ENCODE measurements at places on chromosomes 2 and 18.

DNA sequence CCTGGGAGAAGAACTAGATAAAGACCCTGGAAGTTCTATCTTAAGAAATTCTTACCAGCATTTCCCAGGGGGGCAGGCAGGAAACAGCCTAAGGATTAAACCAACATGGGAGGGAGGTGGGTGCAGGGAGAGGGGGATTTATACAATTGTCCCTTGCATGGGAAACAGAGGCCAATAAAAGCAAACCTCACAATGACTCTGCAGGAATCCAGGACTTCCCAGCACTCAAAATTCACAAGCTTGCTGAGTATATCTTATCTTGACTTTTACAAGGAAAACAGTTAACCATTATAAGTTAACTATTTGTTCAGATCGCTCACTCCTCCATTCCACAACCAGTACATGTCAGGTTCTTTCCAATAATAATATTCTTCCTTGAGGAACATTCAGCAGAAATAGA, 241.3 kb downstream of the MREG start:
- DNase-seq, result no peak

DNA sequence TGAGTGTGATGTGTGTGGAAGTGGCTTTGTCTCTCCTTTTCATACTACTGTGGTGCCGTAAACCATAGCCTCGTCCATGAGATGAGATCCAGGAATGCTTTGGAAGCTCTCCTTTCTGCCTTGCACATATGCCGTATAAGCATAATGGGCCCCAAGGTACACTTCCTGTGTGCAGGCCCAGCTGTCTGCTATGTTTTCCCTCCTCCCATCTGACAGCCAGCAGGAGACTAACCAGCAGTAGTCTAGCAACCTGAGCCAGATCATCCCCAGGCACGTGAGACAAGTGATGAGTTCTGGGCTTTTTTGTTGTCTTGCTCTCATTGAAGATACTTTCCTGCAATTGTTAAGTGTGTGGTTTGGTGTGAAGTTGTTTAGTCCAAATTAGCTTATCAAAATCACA, 555.5 kb upstream of the LRRTM4 start:
- DNase-seq, result no peak

DNA sequence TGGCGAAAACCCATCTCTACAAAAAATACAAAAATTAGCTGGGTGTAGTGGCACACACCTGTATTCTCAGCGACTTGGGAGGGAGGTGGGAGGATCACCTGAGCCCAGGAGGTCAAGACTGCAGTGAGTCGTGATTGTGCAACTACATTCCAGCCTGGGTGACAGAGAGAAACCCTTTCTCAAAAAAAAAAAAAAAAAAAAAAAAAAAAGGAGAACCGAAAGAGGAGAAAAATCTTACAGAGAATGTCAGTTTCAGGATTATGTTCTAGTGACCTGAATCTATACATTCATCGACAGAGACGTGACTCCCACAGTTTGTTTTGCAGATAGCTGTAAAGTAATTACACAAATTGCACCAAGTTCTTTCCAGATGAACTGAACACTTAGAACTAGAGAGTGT, 187.8 kb downstream of the FTCDNL1 start:
- DNase-seq, result no peak

DNA sequence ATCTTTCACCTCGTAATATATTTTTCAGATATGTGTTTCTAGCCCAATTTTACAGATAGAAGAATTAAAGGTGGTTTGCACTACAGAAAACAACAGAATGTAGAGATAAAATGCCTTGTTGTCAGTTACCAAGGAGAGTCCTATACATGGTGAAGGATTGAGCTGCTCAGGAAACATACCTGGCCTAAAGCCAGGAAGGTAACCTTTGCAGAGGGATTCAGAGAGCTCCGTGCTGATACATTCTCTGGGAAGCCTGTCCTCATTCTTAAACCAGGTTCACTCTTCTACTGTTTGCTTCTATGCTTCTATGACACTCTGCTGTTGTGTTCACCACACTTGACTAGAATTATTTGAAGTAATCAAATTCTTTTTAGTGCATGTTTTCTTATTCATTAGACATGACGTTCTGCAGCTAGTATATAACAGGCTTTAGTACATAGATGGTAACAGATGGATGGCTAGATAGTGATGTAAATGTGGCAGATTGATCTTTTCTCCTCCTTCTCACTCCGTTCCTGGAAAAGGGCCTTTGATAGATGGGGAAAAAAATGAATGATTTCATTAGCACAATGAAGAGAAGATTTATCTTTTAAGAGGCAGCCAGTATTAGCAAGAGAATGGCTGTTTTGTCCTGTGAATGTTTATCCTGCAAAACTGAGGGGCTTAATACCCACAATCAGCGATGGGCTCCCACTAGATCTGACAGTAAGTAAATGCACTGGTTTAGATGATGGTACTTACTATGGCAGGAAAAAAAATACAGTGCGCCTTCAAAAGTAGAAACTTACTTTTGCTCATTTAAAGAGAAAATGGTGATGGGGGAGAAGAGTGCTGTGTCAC, 589.6 kb upstream of the FAM98A start:
- no peak for DNase-seq

DNA sequence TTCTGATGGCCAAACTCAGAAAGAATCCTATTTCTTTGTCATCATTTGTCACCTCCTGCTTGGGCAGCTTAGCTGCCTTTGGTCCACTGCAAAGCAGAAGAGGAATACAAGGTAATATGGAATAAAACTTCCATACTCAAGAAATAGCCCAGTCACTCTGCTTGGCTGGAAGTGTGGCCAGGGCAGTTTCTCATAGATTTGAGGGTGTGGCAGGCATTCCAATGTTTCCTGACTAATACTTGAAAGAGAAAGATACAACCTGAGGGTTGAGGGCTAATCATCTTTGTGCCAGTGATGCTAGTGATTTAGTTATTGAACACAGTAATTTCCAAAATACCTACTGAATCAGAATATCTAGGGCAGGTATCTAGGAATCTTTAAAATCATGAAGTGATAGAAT, 83.1 kb downstream of the FAM161A start:
- DNase-seq, result no peak

DNA sequence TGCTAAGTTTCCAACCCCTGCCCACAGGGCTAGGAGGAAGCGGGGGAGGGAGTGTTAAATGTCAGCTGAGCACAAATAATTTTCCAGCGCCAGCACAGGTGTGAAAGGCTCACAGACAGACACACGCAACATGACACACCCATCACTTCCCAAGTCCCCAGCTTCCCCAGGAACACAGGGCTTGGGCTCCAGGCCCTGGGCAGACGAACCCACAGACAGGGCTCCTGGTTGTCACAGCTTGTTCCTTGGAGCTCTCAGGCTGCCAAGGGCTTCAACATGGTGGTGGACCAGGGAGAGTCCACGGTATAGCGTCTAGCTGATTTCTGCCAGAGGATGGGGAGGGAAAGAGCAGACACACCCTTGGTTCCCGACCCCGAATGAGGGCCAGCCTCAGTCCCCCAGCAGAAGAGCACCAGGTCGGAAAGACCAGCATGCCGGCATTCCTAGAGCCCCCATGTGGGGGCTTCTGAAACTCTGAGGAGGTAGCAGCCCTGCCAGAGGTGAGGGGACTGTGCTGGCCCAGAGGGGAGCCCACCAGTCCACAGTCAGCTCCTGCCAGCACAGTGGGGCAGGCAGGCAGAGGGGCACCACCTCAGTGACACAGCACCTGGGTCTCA, 1.9 kb downstream of the DUSP2 start:
- peak; percentile 39 for DNase-seq

DNA sequence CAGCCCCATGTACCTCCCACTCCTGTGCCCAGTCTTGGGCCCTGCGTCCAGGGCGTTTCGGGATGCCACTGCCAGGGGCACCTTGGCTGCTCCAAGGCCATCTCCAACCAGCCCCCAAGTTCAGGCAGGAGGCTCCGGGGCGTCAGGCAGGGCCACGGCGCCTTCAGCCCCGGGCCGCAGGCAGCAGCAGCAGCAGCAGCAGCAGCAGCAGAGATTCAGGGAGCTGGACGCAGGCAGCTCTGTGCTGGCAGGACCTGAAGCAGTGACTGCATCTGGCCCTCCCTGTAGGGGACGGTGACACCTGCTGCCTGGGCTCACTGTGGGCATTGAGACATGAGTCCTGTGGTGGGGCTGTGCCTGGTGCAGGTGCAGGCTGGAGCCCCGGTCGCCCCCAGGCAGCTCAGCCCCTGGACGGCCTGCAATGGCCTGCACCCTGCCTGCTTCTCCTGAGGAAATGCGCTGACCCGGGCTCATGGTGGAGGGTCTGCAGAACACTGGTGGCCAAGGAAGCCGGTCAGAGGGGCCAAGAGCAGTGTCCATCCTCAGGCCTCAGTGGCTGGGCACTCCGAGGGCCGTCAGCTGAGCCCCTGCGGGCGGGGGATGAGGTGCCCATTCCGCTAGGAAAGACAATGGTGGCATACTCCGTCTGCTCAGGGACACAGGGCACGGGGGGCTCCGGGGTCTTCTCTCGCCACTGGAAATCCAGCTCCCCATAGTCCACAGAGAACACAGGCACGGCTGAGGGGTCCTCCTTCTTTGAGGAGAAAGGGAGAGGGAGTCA, 8.0 kb downstream of the PDCD1 start:
- DNase-seq, result no peak

- no peak for DNase-seq
Measured at GRCh38 chr2:105882920-105883435, 138.3 kb downstream of the NCK2 start.

DNA sequence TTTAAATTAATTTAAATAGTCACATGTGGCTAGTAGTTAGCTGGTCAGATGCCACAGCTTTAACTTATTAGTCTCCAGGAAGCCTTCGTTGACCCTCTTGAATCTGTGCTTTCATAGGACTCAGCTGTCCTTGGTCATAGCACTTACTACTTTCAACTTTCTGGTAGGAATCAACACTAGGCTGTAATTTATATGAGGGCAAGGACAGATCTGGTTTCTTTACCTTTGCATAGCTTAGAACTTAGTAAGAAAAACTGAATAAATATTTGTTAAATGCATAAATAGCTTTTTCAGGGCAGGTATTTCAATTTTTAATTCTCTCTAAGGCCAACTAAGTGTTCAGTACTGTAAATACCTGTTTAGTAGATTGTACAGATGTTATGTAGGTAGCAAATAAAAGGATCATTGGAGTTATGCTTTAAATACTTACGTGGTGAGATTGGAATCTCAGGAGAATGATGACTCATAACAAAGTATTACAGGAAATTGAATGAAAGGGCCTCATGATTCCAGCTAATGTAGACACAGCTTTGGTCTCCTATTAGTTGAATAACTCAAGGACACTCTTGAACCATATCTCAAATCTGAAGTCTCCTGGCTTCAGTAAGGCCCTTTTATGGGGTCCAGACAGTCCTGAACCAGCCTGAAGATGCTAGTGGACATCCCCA, 2.6 kb downstream of the CLIP4 start:
- DNase-seq, result no peak

GRCh38 chr18:57771193-57771592, 31.9 kb downstream of the ATP8B1 start:
- no peak for DNase-seq

DNA sequence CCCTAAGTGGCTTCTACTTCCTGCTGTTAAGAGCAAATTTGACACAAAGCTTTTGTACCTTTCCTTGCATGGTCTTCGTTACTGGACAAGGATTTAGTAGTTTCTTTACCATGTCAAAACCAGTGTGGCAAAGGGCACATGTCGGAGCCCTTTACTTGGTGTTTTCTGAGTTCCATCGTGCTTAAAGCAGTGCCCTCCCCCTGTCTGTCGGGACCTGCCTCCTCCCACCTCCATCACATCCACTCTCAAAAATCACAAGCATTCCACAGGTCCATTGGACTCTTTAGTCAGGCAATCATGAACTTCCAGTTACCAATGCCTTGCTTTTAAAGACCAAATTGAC, 763 bp downstream of the CCDC141 start:
- DNase-seq, result peak; percentile 17

GRCh38 chr2:28036307-28036706, 145.8 kb downstream of the BABAM2 start:
- DNase-seq, result no peak

DNA sequence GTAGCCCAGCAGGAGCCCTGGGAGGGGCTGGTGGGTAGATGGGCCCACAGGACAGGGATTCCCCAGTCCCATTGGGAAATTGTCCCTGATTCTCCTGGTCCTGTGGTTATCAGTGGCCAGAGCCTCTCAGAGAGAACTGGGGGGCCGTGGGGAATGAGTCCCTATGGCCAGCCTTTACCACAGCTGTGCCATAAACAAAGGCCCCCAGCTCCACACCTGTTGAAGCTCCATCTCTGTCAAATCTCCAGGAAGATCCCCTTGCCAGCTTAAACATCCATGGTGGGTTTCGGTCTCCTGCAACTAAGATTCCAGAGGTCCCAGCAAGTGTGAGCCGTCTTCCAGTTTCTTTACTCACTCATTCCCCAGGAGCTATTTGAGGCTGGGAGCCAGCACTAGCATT, 897.1 kb downstream of the LRRTM4 start:
- no peak for DNase-seq
